Stimulated activated CD4-positive, alpha-beta T cell treated with anti-CD3 and anti-CD28 coated beads, Interleukin-2, amount 100 ng/mL, for 48 hours (primary cell): ENCODE measurements at places on chromosomes 3 and 15.

- no peak for DNase-seq
Observed at GRCh38 chr3:112974894-112975293, at the start of gene CD200R1. CD200R1 (minus strand) TSS chr3:112975103; CDS start chr3:112974857, 246 bp downstream.

DNA sequence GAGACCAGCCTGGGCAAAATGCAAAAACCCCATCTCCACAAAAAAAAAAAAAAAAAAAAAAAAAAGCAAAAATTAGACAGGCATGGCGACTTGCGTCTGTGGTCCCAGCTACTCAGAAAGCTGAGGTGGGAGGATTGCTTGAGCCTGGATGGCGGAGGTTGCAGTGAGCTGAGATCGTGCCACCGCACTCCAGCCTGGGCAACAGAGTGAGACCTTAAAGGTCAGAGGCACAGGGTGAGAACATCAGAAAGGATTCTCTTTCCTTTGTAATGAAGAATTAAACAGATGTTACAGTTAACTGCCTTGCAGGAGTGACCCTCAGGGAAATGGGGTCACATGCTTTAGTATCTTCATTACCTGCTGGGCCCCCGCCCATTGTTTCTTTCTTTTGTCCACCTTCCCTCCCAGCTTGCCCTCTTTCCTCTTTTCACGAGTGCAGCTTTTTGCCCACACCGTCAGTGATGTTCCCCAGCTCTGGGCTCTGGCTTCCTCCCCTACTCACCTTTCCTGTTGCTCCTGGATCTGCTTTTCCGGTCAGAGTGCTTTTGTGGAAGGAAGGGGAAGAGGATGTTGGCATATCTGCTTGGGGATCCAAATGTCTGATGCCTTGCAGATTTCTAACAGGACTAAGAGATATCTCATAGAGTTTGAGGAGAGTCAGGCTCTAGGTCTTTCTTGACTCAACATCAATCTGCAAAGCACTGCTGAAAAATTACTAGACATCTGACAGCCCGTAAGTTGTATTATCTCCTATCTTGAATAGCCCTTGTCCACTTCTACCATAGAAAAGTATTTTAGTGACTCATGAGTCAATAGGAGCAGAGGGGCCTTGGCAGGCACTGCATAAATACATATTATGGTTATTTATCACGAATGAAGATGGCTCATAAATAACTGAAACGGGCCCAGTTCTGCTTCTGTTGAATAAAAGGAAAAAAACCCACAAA lies 35.6 kb upstream of the NDUFB4 start:
- no peak for DNase-seq

- DNase-seq, result no peak
Observed at GRCh38 chr15:100100926-100101325, 240.8 kb downstream of the ADAMTS17 start.

- no peak for DNase-seq
Observed at GRCh38 chr3:77146004-77146403, 106.1 kb downstream of the ROBO2 start.

GRCh38 chr15:74937272-74937589 lies 642 bp downstream of the COX5A start:
- DNase-seq, result no peak

GRCh38 chr15:84023636-84024035 lies 211.9 kb upstream of the GOLGA6L4 start:
- peak; percentile 29 for DNase-seq

DNA sequence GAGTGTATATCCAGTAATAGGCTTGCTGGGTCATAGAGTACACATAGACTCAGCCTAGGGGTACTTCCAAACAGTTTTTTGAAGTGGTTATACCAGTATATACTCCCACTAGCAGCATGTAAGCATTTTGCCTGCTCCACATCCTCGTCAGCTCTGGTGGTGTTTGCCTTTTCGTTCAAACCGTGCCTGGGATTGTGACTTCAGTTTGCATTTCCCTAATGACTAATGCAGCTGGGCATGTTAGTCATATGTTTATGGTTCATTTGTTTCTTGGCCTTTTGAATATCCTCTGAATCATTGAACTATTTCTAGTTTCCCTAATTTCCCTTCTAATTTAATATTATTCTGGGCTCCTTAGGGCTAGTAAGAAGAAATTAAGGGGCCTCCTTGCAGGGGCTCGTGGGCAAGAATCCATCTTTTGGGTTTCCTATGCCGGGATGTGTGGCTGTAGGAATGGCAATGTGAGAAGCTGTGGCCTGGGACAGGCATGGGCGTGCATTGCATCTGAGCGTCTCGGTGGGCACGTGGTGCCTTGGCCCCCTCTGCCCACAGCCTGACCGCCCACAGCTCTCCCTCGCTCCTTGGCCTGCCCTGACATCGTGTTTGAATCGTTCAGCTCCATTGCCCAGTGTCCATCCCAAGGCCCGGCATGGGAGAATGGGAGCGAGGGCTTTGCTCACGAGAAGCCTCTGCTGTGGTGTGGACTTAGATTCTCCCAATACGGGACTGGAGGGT lies 26.4 kb downstream of the FAH start:
- no peak for DNase-seq

DNA sequence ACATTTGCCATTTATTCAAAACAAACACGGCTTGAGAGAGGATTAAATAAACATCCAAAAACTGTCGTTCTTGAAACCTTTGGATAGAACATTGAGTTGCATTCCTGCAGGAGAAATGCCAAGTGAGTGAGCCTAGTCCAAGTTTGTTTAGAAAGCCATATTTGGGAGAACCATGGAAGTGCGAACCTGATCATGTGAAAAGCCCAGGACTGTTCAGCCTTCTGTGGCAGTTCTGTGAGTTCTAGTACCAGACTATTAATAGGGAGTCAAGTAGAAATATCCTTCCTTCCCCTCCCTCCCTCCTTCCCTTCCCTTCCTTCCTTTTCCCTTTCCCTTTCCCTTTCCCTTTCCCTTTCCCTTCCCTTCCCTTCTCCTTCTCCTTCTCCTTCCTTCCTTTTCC lies 470.4 kb downstream of the LPP start:
- no peak for DNase-seq

DNA sequence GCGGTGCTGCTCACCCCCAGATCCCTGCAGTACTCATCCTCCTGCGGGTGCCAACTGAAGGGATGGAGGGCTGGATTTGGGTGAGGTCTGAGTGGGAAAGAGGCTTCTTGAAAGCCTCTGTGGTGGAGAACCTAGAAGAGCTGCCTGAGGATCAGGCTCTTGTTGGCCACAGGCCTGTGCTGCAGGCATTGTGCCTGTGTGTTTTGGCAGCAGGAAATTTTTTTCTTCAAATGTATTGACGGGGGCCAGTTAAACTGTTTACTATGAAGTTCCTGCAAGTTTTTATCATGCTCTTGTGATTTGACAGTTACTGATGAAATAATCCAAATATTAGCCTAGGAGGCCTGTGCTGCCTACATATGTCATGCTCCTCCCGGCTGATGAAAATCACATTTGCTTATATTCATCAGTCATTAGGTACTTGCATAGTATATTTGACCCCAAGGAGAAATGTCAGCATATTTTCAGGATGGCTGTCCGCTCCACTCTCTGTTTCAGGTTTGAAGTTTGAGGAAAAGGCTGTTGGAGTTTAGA lies 103.1 kb downstream of the THSD4 start:
- no peak for DNase-seq

DNA sequence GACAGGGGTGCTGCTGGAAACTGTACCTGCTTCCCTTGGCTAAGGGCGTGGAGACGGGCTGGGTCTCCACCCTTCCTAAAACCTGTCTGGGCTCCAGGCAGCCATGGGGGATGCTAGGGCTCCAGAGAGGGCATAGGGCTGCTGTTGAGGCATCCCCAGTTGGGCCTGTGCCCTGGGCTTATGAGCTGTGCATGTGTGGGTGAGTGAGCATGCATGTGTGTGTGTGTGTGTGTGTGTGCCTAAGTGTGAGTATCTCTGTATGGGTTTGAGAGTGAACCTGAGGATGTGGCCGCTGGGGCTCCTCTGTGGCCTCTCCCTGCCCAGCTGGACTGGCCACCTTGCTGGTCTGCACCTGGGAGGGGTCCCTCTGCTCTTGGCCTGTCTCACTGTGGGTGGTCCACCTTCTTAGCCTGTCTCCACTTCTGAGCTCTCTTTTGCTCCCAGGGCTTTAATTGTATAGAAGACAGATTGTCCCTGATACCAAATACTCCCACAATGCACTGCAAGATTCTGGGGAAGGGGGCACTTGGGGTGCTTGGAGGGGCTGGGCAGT lies 11.9 kb upstream of the TMEM115 start:
- DNase-seq, result no peak

GRCh38 chr3:159266779-159267178 lies 464.9 kb downstream of the MFSD1 start:
- peak; percentile 18 for DNase-seq

GRCh38 chr15:60523056-60523455 lies 44.1 kb upstream of the ICE2 start:
- no peak for DNase-seq

GRCh38 chr15:78930577-78931388 lies 14.1 kb downstream of the CTSH start:
- no peak for DNase-seq

DNA sequence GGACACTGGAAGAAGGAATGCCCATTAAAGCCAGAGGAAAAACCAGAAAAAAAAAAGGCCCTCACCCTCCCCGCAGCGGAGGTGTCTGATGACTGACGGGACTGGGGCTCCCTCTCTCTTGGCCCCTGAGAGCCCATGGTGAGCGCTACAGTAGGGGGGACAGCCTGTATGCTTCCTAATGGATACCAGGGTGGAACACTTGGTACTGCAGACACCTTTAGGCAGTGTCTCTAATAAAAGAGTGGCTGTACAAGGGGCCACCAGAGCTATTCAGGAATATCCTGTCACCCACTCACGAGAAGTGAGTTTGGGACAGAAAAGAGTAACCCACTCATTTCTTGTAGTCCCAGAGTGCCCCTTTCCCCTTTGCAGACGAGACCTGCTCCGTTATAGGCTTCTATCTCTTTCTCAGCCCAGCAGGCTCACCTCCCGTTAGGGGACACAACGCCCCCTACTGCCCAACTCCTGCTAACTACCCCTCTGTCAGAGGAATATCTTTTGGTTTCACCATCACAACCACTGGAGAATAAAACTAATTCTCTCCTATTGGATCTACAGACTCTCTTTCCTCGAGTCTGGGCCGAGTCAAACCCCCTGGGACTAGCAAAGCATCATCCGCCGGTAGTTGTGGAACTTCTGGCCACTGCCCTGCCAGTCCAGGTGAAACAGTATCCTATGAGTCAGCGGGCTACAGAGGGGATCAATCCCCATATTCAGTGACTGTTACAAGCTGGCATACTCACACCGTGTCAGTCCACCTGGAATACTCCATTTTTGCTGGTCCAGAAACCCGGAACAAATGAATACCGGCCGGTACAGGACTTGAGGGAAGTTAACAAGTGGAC lies 40.8 kb downstream of the ZBTB11 start:
- DNase-seq, result peak; percentile 76

- no peak for DNase-seq
Observed at GRCh38 chr3:5331567-5332269, 144.2 kb downstream of the EDEM1 start.

- DNase-seq, result no peak
Observed at GRCh38 chr3:194945508-194945907, 259.8 kb downstream of the FAM43A start.

- DNase-seq, result no peak
Observed at GRCh38 chr15:82851306-82851850, 42.0 kb downstream of the WHAMM start.

DNA sequence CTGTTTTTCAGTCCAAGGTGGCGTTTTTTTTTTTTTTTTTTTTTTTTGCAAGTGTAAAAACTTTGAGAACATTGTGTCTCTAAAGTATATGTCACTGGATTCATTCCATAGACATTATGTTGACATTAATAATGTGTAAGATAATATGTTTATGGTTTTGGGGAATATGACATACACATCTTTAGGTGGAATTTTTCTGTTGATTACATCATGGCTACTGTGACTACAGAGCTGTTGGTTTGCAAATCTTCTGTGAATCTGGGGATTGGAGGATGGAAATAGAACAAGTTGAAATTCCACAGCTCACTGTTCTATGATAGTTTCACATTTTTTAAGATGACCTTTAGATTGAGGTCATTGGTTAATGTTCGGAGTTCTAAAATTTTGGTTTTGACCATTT lies 24.4 kb upstream of the PLSCR2 start:
- DNase-seq, result no peak

- no peak for DNase-seq
Observed at GRCh38 chr3:151357463-151357850, 27.1 kb downstream of the P2RY12 start.
